Aorta (tissue), 5 donors: ENCODE measurements at places on chromosomes 2 and 18. TPM values are rescaled to one million over a fixed set of nuclear protein-coding genes. Genes with fewer than 3 reads are reported as not detected.

Gene LRRFIP1
- 348 TPM for total RNA-seq

Gene ITGAV
- total RNA-seq, result 138 TPM

GRCh38 chr2:212727751-212728150 is 189.1 kb upstream of the ERBB4 start:
- DNase-seq, result no peak

DNA sequence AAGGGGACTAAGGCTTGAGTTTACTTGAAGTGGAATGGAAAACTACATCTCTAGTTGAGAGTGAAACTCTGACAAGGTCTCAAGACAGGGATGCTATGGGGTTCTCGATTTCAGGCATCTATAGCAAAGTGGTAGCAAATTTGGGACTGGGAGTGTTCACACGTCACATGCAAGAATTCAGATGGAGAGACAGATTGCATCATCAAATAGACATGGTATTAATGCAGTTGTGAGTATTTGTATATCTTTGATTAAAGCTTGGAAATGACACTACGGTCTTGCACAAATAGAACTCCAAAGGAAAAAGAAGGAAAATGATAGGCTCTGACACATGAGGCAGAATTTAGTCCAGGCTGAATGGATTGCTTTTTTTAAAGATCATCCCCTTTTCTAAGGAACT is 1061.6 kb upstream of the FANCL start:
- DNase-seq, result no peak

DNA sequence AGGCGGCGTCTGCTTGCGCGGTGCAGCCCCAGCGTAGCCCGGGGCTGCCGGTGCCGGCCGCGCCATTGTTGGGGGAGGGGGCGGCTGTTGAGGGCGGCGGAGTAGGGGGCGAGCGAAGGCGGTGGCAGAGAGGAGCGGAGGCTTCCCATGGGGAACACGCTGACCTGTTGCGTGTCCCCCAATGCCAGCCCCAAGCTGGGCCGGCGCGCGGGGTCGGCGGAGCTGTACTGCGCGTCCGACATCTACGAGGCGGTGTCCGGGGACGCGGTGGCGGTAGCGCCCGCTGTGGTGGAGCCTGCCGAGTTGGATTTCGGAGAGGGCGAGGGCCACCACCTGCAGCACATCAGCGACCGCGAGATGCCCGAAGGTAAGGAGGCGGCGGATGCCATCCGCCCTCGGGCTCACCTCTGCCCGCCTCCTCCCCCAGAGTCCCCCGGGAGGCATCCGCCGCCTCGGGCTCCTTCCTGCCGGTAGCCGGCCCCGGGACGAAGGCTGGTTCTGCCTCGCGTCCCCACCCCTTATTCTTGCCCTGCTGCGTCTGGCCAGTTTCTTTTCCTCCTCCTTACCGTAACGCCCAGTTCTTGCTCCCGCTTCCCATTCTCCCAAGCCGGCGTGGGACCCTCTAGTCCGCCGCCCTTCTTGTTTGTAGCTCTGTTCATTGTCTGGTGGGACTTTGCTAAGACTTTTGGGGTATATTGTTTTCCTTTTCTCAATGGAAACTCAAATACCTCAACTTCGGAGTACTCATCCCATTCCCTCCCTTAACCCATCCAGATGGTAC is 500 bp downstream of the CCNYL1 start:
- DNase-seq, result peak; percentile 70

DNA sequence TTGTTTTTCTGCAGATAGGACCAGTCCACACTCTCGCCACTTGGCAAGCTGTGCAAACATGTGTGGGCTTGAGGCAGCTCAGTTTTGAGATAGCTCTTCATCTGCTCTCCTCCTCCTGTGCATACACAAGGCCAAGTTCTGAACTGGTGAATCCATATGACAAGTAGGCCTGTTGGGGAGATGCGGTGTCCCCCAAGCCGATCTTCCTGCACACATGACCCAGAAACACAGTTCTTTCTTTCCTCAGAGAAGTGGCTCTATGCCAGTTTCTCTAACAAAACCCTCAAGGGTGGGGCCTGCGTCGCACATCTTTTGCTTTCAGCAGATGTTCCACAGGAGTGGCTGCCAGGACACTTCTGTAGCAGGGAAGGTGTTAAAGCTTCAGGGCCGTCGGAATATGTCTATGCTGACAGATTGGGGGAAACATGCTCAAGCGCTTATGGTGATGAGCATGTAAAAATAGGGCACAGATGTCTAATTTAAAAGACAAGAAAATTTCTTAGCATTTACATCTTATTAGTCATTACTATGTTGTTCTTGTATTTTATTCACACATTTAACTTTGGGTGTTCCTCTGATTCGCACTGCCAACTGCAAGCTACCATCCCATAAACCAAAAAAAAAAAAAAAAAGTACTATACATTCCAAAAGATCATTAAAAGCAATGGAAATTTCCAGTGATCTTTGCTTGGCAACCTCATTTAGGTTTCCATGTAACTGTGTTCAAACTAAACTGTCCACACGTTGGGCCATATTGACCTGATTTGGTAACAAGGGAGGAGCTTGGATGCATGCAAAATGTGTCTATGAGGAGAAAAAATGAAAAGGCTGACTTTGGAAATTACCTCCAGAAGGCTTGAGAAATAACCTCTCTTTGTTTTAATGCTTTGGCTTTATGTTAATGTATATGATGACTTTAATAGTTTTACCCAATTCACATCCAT is 1055.5 kb upstream of the KLHL29 start:
- no peak for DNase-seq

DNA sequence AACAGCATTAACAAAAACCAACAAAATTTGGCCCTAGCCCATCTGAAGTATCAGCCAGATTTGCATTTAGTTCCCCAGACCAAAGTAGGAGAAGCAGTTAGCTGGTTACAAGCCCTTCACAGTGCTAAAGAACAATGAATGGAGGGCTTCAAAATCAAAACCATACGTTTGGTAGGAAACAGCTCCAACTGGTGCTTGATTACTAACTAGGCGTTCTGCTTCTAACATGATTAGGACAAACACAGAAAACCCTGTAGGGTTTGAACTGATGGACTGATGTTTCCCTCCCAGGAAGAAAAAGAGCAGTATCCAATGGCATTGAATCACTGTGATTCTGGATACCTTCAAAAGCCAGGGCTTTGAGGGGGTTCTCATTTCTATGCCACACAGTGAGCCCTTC is 20.5 kb upstream of the STAT4 start:
- DNase-seq, result no peak

DNA sequence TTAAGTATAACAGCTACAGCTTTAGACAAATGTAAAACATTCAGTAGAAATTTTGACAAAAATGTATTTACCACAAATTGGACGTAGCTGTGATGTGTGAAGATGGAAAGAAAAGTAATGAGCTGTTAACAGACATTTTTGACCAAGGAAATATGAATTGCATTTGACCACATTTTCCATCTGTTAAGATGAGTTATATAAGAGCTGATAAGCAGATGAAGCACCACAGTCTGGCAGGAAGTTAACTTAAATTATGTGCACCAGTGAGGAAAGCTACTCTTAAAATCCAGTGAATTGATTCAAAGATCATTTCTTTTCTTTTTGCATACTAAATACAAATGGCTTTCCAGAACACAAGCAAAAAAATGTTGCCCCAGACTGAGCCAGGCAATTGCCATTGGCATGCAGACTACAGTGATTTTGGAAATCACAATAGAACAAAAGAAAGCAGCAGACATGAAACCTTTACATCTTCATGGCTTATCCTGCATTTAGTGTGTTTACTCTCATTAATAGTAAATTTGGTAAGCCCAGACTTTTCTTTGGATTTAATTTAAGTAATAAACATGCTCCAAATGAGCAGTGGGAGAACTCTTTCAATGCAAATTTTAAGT is 493.7 kb downstream of the TMX3 start:
- DNase-seq, result no peak

DNA sequence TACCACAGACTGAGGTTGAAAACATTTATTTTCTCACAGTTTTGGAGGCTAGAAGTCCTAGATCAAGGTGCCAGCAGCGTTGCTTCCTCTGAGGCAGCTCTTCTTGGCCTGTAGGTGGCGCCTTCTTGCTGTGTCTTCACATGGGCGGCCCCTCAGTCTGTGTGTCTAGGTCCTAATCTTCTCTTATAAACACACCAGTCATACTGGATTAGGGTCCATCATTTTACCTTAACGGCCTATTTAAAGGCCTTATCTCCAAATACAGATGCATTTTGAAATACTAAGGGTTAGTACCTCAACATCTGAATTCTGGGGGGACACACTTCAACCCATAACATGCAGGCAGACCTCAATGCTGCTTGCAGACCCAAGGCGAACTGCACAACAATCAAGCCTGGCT is 4.4 kb upstream of the RMC1 start:
- DNase-seq, result peak; percentile 81

GRCh38 chr2:179513181-179513580 is 248.5 kb upstream of the SESTD1 start:
- no peak for DNase-seq

DNA sequence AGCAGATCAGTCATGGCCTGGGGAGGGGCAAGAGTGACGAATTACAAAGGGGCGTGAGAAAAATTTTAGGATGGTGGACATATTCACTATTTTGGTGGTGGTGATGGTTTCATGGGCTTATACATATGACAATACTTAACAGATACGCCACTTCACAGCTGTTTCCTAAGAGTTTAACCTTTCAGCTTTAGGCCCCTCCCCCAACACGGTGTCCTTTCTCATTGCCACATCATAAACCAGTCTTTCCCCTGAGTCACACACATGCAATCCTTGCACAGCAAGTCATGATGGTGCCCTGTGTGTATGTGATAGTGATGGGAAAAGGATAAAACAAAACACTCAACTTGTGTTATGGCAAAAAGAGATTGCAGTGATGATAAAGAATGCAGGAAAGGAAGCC is 47.6 kb upstream of the IL1R1 start:
- no peak for DNase-seq

- no peak for DNase-seq
These were observed 251.5 kb downstream of the TXNL1 start for GRCh38 chr18:56386856-56387255.

DNA sequence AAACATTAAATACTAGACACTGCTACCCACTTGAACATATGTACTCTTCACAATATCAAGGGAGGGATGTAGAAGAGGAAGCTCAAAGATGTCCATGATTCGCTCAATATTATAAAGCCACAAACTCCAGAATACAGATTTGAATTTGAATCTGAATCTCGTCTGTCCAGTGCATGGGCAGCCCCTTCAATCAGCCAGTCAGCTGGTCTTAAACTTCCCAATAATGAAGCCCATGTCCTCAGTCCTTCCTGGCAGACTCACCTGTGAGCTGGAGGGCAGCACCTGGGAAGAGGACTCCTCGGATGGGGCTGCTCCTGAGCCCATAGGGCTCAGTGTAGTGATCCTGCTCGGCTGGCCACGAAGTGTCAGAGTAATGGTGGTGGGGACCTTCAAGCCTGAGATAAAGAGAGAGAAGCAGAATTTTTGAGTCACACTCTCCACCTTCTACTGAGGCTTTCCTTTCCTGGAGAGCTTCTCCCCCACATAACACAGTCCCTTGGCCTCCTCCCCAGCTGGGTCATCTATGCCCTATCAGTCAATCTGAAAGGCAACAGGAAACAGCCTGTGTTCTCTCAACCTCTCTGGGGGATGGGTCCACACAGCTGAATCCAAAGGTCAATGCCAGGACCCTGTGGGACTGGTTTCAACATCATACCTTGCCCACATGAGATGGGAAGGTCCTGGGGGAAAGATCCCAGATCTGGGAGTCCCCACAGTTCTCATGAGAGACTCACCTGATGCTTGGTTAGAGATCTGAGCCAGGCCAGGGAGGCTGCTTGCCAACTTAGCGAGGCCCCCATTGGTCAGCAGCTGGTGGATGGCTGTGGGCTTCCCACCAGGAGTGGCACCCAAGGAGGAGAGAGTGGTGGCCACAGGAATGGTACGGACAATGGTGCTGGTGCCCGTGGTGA is 36.5 kb downstream of the KANSL3 start:
- no peak for DNase-seq

- DNase-seq, result no peak
These were observed 91.2 kb downstream of the NEDD4L start for GRCh38 chr18:58135183-58135641.

- DNase-seq, result no peak
These were observed 155.6 kb upstream of the HS6ST1 start for GRCh38 chr2:128474036-128474955.
